MCF 10A (cell line): ENCODE measurements at places on chromosomes 2 and 18. TPM values are rescaled to one million over a fixed set of nuclear protein-coding genes. Genes with fewer than 3 reads are reported as not detected.

TPO gene
- total RNA-seq, result not detected in 2 replicates

DNA sequence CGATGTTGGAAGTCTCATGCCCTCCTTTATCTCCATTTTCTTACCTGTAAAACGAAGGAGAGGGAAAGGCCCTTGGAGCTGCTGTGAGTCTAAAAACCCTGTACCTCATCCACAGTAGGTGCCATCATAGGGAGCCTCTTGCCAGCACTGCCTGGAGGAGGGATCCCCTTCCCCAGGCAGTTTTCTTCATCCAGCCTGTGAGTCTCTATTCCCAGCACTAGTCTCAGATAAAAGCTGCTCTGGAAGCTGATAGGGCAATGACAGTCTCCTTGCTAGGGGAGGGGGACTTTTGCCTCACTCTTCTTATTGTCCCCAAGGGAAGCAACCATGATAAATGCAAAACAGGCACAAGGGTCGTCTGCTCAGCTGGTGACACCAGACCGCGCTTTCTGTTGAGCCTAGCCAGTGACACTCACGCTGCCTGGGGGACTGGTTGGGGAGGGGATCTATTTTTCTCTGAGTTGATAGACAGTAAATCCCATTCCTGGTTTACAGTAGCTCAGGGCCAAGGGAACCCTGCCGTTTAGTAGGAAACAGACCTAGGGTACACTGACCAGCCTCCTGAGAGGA, 139.5 kb upstream of the NABP1 start:
- no peaks in the 10 kb centered on the region for H3K36me3 ChIP-seq
- no peak for DNase-seq
- H3K27ac ChIP-seq, result no peak overlapping the region
- H3K4me1 ChIP-seq, result no peaks in the 10 kb centered on the region

NEU2 gene
- total RNA-seq, result not detected in 2 replicates

RAX gene
- not detected in 2 replicates for total RNA-seq

DNA sequence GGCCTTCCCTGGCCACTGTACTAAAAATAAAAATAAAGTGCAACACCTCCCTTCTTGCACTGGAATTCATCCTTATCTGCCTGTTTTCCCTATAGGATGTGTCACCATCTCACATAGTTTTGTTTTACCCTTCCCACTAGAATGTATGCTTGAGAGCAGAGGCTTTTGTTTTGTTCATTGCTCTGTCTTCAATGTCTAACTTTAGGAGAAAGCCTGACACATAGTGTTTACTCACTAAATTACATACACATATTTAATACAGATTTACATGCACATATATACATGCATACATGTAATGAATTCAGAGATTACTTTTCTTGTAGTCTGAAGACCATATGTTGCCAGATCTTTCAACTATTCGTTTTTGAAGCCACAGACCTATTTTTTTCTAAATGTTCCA, 23.0 kb downstream of the CD302 start:
- DNase-seq, result no peak
- H3K27me3 ChIP-seq, result no peaks in the 10 kb centered on the region
- no peaks in the 10 kb centered on the region for H3K4me1 ChIP-seq
- no peak overlapping the region for H3K27ac ChIP-seq
- H3K4me3 ChIP-seq, result no peak overlapping the region
- peaks cover 40% of the 10 kb centered on the region for H3K36me3 ChIP-seq

NXPH2 gene
- total RNA-seq, result not detected in 2 replicates

DNA sequence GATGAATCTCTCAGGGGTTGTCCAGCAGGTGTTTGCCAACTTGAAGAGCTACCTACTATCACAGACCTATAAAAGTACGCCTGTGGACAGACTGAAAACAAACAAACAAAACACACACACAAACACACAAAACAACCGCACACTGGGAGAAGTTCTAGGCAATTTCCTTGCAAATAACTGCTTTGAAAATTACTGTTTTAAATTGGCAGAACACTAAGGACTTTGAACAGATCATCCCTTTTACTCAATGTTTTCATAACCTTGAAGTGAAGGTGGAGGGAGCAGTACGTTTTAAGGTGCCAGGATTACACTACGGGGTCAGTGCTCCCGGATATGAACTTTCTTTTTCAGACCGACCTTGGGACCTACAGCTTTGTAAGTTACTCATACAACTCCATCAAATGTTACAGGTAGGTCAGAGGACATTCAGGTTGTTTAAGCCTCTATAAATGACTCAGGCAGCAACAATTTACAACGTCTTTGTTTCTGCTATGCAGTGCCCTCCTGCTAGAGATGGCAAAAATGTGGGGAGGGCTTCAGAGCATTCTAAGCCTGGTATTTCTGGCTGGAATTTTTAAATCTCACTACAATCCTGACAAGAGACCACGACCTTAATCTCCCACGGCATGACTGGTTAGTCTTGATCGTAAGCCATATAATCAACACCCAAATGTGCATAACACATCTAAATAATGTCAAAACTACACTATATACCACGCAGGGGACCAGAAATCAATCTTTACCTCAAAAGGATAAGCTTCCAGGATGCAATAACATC, 1.4 kb upstream of the SLC20A1 start:
- H3K27ac ChIP-seq, result peak overlapping the region; percentile 94
- DNase-seq, result peak; percentile 57
- H3K27me3 ChIP-seq, result no peaks in the 10 kb centered on the region
- H3K36me3 ChIP-seq, result peaks cover 28% of the 10 kb centered on the region
- H3K4me3 ChIP-seq, result peak overlapping the region; percentile 77

INHBB gene
- 0.10 and 0.16 TPM in 2 replicates for total RNA-seq

MROH2A gene
- total RNA-seq, result not detected in 2 replicates

- no peak for DNase-seq
- H3K4me1 ChIP-seq, result no peaks in the 10 kb centered on the region
- H3K27ac ChIP-seq, result no peak overlapping the region
- H3K4me3 ChIP-seq, result no peak overlapping the region
Measured at GRCh38 chr2:9649261-9649660, 18.5 kb upstream of the YWHAQ start.

- no peak for DNase-seq
- H3K36me3 ChIP-seq, result no peaks in the 10 kb centered on the region
- H3K4me1 ChIP-seq, result no peaks in the 10 kb centered on the region
- no peaks in the 10 kb centered on the region for H3K27me3 ChIP-seq
- no peak overlapping the region for H3K27ac ChIP-seq
- H3K4me3 ChIP-seq, result no peak overlapping the region
Measured at GRCh38 chr2:240211598-240212424, 71.4 kb upstream of the OTOS start.
